Left renal pelvis (tissue), 4 donors: ENCODE measurements at places on chromosomes 4 and X.

GRCh38 chrX:48558271-48558670 lies 16.0 kb upstream of the RBM3 start:
- DNase-seq: no peak

DNA sequence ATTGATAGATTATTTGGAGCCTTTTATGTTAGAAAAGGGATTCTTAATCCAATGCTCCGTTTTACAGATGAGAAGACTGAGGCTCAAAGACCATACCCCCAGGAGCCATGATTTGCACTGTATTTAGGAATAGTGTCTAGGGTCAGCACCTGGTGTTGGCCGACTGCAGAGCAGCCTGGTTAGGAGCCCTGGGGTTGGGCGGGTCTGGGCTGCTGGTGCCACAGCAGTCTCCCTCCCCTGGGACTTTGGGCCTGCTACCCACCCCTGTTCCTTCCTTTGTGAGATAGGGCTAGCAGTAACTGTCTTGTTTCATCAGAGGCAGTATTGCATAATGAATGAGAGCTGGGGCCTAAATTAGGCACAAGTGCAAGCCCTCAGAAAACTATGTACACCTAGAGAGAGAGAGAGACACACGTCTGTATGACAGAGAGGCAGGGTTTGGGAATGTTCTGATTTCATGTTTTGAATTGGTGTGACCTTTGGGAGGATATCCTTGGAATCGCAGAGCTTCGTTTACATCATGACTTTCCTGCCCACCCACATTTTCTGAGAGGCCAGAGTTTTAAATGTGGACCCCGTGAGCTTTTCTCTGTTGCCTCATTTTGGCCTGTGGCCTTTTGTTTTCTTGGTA lies 111.7 kb downstream of the PTTG2 start:
- no peak for DNase-seq

- DNase-seq: no peak
These were observed 147.9 kb upstream of the FAM47A start for GRCh38 chrX:34279866-34280560.

- DNase-seq: no peak
These were observed 536 bp upstream of the CTSO start for GRCh38 chr4:155954118-155954685.

DNA sequence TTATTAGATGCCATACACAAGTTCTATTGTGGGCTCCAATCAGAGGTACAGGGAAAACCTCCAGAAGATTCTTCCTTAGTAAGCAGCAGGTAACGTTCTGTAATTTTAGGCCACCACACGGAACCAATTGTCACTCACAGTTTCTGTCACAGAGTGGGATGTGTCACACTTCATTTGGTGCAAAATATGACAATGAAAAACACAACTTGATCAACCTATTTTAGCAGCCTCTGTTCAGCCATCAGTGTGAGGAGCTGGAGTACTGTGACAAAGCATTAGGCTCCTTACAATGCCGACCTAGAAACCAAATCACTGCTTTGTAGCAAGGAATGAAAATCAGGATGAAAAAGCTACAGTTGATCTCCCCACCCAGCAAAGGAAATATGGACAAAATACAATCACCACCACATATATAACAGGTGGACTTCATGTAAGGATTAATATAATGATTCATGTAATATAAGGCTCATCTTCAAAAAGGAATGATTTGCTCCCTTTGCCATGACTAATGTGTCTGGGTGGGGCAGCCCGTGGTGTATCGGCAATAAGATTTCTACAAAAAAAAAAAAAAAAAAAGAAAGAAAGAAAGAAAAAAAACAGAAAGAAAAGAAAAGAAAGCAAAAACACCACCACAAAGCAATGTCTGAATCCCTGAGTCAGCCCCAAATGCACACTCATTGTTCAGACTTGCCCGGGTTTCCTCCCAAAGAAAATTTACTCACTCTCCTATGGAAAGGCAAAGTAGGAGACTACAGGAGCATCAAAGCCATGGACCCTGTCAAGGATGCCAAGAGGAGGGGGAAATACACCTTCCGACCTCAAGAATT lies 36.0 kb downstream of the SLC9A7 start:
- no peak for DNase-seq

- no peak for DNase-seq
These were observed 97.4 kb downstream of the NLGN4X start for GRCh38 chrX:6131287-6131686.

- DNase-seq: no peak
These were observed 12.8 kb downstream of the ZFP42 start for GRCh38 chr4:188008377-188008776.

GRCh38 chr4:147815741-147816140 lies 83.9 kb downstream of the ARHGAP10 start:
- DNase-seq: no peak

DNA sequence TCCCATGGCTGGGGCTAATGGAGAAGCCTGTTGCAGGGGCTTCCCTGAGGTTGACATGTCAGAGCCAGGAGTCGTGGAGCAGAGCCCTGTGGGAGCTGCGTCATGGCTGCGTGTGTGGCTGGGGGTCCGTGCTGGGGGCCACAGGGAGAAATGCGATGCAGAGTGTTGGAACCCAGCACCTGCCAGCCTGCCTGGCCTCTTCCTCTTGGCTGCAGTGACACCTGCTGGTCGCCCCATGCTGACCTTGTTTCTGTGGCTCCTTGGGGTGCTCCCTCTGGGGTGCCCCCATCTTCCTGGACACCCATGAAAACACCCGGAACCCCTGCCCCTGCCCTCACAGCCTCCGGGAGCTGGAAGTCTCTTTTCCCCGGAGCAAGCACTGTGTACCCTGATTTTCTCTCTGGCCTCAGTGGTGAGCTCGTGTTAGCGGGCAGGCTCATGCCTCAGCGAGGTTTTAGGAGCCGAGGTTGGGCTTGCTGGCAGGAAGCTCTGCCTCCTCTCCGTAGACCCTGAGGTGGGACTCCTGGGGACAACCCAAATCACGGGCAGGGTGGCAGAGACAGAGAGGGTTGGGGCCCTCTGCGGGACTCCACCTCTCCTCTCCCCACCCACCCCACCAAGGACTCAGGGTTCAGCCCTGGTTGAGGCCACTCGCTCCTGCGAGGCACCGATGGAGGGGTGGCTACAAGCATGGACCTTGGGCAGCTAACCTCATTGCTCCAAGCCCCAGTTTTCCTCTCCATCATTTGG lies 103.7 kb downstream of the SORCS2 start:
- no peak for DNase-seq

DNA sequence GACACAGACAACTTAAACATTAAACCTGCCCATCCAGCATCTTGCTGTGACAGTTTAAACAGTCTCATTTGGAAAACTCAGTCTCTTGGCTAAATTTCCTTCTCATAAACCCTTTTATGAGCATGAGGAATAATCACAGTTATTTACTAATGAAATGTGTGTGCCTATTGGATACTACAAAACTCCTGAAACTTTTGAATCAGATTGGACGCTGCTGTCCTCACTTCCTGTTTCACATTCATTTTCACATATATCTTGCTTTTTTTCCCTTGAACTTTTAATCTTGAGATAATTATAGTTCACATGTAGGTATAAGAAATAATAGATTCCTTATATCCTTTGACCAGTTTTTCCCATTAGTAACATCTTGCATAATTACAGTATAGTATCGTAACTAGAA lies 111.7 kb downstream of the CDKL5 start:
- no peak for DNase-seq

- DNase-seq: peak; percentile 59
These were observed 7.5 kb upstream of the PDLIM3 start for GRCh38 chr4:185542626-185543315.

GRCh38 chr4:160265836-160266235 lies 1163.0 kb downstream of the RAPGEF2 start:
- no peak for DNase-seq

DNA sequence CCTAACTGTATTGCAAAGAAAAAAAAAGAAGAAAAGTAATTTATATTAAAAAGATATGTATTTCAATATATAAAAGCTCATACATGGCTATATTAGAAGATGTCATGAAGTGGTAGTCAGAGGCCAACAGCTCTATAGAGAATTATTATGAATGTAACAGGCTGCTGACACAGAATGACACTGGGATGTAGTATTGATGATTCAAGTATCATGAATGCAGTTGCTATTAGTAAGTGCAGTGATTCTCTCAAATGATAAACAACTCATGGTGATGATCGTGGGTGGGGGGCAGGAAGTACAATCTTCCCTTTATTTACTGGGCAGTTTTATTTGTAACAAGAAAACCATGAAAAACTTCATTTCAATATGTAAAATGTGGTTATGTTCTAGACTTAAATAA lies 124.6 kb downstream of the COL4A6 start:
- no peak for DNase-seq

DNA sequence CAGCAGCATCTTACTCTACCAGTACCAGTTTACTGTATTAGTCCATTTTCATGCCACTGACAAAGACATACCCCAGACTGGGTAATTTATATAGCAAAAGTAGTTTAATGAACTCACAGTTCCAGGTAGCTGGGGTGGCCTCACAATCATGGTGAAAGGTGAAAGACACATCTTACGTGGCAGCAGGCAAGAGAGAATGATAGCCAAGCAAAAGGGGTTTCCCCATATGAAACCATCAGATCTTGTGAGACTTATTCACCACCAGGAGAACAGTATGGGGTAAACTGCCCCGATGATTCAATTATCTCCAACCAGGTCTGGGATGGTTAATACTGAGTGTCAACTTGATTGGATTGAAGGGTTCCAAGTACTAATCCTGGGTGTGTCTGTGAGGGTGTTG lies 69.3 kb downstream of the YIPF6 start:
- DNase-seq: no peak

DNA sequence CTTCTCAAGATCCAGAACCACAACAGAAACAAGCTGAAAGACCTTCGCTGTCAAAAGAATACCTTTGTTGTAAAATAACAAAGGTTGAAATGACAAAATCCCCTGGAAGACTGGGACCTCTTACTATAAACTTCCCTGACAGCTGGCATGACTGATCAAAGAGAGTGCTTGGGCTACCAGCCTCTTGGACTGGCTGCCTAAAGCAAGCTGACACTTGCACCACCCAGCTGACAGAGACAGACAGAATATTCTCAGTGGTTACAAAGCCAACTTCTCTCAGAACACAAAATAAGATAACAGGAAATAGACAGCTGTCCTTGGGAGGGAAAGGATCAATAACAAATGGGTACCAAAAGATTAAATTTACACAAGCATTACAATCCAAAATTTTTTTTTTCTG lies 241.7 kb upstream of the SPOCK3 start:
- no peak for DNase-seq

DNA sequence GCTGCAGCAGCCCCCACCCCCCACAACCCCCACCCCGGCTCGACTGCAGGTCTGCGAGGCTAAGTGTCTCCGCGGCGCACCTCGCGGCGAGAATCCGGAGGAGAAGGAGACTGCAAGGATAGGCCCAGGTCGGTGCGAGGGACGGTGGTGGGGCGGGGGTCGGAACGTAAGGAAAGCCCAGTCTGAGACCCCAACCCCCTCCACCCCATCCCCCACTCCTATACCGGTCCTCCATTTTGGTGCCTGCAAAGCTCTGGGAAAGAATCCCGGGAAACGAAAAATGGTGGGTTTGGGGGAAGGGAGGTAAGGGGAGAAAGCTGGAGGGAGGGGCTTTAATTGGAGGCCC lies 614 bp downstream of the BEX3 start:
- DNase-seq: peak; percentile 42

- no peak for DNase-seq
These were observed 425.7 kb downstream of the PABPC4L start for GRCh38 chr4:133775881-133776280.

- no peak for DNase-seq
These were observed 976 bp downstream of the PHKA1 start for GRCh38 chrX:72713130-72713529.

- DNase-seq: no peak
These were observed 14.2 kb upstream of the HERC5 start for GRCh38 chr4:88442689-88443191.

GRCh38 chr4:173243917-173244658 lies 75.5 kb downstream of the GALNT7 start:
- no peak for DNase-seq

- DNase-seq: no peak
These were observed 645 bp upstream of the OPHN1 start for GRCh38 chrX:68433981-68434299.

- DNase-seq: no peak
These were observed 305 bp upstream of the MAB21L2 start for GRCh38 chr4:150581641-150582051.

DNA sequence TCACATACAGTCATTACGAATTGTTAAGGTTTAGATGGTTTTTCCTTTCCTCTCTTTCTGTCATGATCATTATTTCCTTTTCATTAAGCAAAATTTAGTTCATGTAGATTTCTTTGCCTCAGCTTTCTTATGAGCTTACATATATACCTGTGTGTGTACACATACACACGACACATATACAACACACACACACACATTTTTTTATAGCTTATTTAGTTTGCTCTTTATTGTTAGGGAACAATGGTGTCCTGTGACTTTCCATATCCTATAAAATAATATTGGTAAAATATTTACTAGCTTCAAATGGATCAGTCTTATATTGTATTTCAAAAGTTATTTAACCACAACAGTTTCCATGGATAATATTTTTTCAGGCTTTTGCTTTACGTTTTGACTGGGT lies 840.7 kb downstream of the PCDH18 start:
- DNase-seq: no peak

DNA sequence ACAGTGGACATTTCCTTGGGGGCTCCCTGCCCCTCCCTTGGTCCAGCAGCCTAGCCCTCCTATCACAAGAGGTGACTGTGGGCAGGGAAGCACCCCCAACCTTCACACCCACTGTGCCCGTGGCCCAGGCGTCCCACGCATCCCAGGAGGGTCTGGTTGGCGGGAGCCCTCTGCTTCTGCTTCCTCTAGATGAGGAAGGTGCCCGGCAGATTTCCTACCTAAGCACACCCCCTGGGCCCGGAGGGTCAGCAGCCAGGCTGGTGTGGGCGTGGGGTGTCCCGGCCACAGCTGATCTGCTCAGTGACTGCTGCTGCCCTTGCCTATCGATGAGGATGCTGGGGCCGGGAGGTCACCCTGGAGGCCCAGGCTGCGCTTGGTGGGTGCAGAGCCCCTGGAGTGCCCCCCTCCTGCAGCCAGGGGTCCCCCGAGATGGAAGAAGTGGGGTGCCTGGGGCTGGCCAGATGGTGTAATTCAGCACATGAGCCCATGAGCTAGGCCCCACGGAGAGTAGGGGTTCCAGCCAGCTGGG lies 12.2 kb downstream of the SH3BP2 start:
- DNase-seq: no peak

GRCh38 chr4:119038116-119038841 lies 97.4 kb upstream of the MYOZ2 start:
- DNase-seq: no peak
